ENCODE measurements at places on chromosomes 2 and 18.

DNA sequence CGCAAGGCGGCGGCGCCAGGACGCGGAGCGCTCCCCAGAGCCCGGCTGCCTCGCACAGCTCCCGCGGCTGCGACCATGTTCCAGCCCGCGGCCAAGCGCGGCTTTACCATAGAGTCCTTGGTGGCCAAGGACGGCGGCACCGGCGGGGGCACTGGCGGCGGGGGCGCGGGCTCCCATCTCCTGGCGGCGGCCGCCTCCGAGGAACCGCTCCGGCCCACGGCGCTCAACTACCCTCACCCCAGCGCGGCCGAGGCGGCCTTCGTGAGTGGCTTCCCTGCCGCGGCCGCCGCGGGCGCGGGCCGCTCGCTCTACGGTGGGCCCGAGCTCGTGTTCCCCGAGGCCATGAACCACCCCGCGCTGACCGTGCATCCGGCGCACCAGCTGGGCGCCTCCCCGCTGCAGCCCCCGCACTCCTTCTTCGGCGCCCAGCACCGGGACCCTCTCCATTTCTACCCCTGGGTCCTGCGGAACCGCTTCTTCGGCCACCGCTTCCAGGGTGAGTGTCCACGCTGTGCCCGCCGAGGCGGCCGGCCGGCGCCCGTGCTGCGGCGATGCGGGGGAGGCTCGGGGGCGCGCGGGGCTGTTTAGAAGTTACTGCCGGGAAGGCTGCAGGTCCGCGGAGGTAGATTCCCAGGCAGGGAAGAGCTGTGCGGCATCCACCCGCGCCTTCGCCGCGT lies 696 bp downstream of the EMX1 start:
- no peak for DNase-seq

DNA sequence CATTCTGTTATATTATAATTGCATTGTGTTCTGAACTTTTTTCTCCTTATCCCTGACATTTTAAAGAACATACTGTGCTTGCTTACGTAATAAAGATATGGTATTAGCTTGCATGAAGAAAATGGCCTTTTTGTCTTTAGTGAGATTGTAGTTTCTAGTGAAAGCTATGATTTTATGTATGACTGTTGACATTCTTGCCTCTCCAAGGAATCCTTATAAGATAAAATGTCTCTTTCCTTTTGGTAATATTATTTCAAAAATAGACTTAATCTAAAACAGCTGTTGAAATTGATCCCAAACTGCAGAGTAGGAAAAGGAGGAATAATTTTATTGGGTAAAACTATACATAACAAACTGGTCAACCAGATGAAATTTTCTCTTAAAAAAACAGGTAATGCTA lies 40.8 kb upstream of the CCDC102B start:
- DNase-seq = no peak

GRCh38 chr2:136151021-136151971 lies 33.3 kb upstream of the CXCR4 start:
- DNase-seq = no peak

- no peak for DNase-seq
Measured at GRCh38 chr18:13319629-13320028, 101.1 kb downstream of the LDLRAD4 start.

DNA sequence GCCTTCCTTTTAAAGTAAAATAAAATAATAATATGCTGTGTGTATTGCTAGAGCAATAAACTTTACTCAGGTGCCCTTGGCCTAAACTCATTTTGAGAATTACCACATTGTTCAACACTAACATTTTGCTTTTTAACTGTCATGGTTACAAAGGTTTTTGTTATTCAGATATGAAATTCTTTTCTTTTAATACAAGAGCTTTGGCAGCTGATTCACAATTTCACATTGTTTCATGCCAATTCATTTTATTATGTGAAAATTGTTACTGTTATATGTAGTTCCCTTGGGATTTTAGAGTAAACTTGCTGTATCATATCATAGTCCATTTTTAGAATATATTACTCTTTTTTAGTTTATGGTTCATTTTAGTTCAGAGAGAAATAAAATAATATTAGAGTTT lies 65.8 kb upstream of the ZNF804A start:
- no peak for DNase-seq
